Fibroblast of mammary gland (primary cell): ENCODE measurements at places on chromosomes 5 and 9.

GRCh38 chr9:6641961-6642360 is 3.6 kb downstream of the GLDC start:
- DNase-seq, result no peak

GRCh38 chr5:127941646-127942045 is 141.9 kb upstream of the SLC12A2 start:
- DNase-seq, result no peak

- DNase-seq, result no peak
Observed at GRCh38 chr9:37531699-37532098, 44.5 kb downstream of the FBXO10 start.

GRCh38 chr5:55037890-55038289 is 13.8 kb downstream of the GZMK start:
- DNase-seq, result peak; percentile 7

GRCh38 chr5:67156976-67157583 is 39.5 kb downstream of the CD180 start:
- DNase-seq, result peak; percentile 46

DNA sequence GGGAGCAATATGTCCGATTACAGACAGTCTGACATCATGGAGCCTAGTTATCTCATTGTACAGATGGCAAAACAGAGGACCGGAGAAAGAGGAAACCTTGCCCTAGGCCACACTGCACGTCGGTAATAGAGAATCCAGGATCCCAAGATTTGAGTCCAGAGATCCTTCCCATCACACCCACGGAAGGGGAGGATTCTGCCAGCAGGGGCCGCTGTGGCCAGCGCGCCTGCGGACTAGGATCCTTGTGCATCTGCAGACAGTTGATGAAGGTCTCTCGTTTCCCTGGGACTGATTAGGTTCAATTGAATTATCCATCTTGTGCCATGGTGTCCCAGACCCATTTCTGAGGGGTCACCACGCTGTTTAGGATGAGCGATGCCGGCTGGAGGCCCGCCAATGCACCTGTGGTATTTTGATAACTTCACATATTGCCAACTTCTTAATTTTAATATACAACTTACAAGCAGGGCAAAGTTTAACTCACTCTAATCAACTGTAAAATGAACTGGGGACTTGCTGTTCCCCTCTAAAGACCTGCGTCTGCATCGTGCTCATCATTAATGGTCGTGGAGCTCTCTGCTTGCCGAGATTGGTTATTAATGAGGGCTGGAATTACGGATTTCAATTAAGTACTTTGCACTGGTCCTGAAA is 592.7 kb upstream of the BRINP1 start:
- DNase-seq, result peak; percentile 45

GRCh38 chr5:180135128-180135955 is 63.8 kb upstream of the RNF130 start:
- DNase-seq, result peak; percentile 84

DNA sequence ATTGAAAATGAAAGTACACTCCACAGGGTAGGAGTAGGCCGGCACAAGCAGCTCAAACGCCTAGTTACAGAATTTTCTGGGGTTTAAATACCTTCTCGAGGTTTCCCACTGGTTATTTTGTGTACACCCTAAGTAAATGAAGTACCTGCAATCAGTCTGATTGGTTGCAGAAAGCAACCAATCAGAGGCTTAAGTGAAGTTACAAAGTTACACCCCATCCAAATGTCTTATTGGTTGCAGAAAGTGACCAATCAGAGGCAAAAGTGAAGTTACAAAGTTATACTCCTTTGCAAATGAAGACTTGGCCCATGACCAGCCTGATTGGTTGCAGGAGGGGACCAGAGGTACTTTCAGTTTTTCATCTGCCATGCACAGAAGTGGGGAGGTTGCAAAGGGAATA is 33.2 kb upstream of the ERAP2 start:
- no peak for DNase-seq

DNA sequence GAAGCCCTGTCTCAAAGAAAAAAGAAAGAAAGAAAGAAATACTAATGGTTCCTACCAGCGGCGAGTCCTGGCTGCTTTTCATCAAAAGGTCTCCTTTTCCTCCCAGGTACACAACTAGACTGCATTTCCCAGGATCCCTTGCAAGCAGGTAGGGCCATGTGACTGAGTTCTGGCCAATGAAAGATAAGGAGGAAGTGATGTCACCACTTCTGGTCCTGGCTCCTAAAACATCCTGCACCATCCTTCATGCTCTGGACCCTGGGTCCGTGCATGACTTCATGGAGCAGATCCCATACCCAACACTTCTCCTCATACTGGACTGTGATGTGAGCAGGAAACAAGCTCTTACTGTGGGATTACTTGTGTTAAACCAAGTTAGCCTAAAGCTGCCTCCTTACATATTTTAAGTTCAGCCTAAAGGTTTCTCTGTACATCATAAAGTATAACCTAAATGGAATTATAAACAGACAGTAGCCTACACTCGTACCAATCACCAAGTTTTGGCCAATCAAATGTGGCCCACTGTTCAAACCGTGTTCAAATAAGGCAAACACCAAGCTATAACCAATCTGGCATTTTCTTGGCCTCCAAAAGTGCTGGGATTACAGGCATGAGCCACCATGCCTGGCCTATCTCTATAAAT is 30.2 kb upstream of the FUBP3 start:
- DNase-seq, result no peak

GRCh38 chr9:95189251-95190098 is 128.0 kb downstream of the FANCC start:
- peak; percentile 62 for DNase-seq

DNA sequence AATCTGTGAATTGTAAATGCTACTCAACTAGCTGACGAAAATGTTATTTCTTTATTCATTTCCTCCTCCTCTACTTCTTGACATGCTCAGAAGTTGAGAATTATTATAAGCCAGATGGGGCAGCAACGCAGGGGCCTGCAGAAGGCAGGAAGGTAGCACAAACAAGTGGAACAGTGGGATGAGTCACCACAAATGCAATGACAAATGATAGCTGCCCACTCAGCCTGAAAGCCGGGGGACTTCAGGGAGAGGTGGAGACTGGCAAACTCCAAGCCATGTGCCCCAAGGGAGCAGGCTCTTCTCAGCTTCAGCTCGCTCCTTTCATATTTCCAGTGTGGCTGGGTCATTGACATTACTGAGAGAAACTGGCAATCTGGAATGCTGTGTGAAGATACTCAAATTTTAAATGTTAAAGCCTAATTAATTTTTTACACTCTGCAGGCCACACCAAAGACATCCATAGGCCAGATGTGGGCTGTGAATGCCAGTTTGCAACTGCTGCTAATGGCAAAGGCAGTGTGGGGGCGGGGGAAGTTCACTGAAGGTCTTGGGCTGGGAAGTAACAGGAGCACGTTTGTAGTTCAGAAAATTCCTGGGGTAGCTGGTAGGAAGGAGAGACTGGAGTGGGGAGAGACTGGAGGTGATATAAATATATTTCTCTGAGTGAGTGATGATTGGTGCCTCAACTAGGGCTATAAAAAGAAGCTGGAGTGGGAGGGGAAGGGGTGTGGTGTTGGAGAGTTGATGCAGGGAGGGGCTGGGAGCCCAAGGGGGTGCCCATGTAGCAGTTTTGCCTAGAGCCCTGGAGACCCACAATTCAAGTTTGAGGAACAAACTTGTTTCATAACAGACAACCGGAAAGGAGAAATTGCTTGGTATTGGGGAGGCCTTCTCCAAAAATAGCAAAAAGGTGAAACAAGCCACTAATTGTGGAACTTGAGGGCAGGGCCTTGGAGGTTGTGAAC is 20.8 kb upstream of the ADRB2 start:
- peak; percentile 30 for DNase-seq

- DNase-seq, result no peak
Observed at GRCh38 chr5:116848954-116849581, 274.4 kb upstream of the SEMA6A start.

DNA sequence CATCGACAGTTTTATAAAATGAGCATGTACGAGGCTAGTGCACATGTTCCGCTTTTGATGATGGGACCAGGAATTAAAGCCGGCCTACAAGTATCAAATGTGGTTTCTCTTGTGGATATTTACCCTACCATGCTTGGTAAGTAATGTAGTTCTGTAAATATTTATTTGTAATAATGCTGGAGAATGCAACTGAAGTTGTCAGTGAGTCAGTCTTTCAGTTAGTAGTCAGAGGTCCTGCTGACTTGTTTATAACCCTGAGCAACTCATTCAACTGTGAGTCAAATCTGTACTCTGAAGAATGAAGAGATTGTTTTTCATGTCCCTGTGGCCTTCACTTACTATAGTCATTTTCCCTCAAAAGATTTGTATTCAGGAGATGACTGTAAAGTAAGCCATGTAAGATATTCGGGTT is 28.4 kb upstream of the GPR150 start:
- peak; percentile 89 for DNase-seq

DNA sequence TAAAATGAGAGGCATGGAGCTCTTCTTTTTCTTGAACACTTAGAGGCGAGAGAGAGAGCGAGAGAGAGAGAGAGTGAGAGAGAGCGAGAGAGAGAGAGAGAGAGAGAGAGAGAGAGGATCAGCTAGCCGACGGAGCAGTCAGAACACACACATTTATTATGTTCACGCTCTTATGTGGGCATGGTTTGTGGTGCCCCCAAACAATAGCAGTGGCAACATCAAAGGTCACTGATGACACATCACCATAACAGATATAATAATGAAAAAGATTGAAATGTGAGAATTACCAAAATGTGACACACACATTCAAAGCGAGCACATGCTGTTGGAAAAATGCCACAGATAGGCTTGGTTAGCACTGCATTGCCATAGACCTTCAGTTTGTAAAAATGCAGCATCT is 116.1 kb downstream of the KDM4C start:
- DNase-seq, result peak; percentile 47

DNA sequence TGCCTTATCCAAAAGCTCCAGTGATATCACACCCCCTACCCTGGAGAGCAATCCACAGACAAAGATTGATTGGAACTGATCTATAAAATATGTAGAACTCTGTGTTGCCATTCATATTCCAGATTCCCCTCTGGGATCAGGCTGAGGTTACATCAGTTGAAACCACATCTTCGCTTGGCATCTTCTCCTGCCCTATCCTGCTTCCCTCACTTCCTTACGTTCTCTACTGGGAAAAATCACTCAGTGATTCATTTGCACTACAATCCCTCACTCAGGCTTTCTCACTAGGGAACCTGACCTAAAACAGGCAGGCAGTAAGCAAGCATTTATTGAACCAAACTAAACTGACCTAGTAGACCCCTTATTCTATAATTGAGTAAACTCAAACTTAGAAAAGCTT is 111.7 kb downstream of the ESM1 start:
- DNase-seq, result peak; percentile 38

- DNase-seq, result no peak
Observed at GRCh38 chr5:109364977-109365376, 44.8 kb downstream of the PJA2 start.

- peak; percentile 39 for DNase-seq
Observed at GRCh38 chr9:35813434-35814105, 1.3 kb downstream of the HINT2 start.

DNA sequence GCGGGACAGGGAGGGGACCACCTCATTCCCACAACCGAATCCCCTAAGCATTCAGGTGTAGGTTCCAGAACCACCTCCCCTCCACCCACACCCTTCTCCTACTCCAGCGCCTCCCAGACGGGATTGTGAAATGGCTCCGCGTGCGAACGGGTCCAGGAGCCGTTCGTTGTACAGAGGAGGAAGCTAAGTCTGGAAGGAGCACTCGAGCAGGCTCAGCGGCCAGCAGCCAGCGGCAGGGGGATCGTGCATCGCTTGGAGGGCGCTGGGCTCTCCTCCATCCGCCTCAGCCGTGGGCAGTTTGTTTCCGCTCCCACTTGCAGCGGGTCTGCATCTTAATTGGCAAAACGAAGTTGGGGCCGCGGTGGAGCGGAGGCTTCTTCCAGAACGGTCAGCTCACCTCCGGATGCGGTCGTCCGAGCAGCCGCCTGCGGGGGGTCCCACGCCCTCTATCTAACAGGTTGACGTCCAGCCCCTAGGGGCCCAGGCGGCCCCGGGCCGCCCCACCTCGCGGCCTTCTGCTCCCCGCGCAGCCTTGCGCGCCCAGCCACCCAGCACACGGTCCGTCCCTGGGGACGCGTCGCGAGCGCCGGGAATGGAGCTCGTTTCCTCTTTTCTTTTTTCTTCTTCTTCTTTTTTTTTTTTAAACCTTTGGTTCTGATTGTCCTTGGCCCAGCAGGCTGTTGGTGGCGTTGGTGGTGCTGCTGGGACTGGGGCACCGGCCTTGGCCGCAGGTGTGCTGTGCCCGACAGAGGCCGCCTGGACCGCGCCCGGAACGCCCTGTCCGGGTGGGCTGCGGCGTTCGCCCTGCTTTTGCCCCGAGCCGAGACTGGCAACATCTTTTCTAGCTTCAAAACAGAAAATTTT is 3.9 kb upstream of the BARX1 start:
- peak; percentile 32 for DNase-seq

DNA sequence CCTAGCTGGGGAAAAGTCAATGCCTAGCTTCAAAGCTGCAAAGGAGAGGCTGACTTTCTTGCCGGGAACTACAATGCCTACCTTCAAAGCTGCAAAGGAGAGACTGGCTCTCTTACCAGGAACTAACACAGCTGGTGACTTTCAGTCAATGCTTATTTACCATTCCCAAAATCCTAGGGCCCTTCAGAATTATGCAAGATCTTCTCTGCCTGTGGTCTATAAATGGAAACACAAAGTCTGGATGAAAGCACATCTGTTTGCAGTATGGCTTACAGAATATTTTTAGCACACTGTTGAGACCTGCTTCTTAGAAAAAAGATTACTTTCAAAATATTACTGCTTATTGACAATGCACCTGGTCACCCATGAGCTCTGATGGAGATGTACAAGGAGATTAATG is 259.4 kb downstream of the PLK2 start:
- no peak for DNase-seq

DNA sequence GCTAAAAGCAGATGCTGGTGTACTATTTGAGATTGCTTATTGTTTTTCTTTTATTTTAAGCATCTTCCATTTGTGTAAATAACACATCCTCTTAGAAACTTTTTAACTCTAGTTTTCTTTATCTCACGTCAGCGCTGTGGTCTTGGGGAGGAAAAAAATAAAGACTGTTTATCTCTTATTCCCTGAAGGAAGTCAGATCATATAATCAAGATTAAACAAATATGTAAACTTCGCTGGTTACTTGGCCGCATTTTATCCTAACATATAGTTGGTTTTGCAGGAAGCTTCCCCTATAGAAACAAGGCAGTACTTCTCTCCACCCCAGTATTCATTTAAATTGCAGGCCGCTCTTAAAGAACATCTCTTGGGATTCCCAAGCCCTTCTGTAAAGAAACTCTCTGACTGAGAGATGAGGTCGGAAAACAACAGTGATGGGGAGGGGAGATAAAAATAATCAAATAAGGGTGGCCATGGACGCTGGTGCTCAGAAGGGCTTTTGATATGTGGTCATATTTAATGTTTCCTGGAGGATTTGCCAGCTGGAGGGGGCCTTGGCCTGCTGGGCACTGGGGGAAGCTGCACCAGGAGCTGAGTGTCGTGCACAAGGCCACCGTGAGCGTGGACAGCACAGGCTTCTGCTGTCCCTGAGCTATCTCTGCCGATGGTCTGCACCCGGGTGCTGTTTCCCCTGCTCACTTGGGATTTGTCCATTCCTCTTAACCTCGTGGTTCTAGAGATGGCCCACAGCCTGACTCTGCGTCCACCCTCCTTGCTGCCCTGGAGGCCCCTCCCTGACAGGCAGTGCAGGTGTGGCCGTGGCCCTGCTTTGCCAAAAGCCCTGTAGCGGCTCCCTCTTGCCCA is 23.8 kb downstream of the NEURL1B start:
- no peak for DNase-seq

GRCh38 chr5:108747774-108748400 is at the start of gene FER:
Gene FER (plus strand): TSS chr5:108747897. CDS start chr5:108798183, 50,286 bp downstream.
- DNase-seq, result peak; percentile 88
